ENCODE measurements at places on chromosomes 16 and 17.

DNA sequence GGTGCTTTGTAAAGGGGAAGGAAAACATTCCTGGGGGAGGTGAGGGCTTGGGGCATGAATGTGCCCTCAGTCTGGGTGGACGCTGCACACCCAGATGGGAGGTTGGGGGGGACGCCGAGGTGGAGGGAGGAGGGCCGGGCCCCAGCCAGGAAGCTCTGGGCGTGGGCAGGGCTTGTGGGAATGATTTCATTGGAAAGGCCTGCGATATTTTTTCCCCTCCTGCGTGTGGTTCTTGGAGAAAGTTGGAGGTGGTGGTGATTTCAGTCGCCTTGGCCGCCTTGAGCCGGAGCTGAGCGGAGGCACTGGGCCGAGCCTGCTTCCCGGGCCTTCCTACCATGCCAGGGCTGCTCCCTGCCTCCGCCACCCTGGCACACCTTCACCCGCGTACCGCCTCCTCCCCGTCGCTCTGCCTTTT, 26.4 kb upstream of the CLEC18A start:
- peak; percentile 89 for DNase-seq

- DNase-seq = peak; percentile 45
Observed at GRCh38 chr17:80220054-80220735, at the start of the genes SGSH and SLC26A11. TSS of gene SGSH (minus strand) at chr17:80220333. CDS start at chr17:80220313, 20 bp downstream. TSS of gene SLC26A11 (plus strand) at chr17:80220427. CDS start at chr17:80221561, 1,134 bp downstream.

DNA sequence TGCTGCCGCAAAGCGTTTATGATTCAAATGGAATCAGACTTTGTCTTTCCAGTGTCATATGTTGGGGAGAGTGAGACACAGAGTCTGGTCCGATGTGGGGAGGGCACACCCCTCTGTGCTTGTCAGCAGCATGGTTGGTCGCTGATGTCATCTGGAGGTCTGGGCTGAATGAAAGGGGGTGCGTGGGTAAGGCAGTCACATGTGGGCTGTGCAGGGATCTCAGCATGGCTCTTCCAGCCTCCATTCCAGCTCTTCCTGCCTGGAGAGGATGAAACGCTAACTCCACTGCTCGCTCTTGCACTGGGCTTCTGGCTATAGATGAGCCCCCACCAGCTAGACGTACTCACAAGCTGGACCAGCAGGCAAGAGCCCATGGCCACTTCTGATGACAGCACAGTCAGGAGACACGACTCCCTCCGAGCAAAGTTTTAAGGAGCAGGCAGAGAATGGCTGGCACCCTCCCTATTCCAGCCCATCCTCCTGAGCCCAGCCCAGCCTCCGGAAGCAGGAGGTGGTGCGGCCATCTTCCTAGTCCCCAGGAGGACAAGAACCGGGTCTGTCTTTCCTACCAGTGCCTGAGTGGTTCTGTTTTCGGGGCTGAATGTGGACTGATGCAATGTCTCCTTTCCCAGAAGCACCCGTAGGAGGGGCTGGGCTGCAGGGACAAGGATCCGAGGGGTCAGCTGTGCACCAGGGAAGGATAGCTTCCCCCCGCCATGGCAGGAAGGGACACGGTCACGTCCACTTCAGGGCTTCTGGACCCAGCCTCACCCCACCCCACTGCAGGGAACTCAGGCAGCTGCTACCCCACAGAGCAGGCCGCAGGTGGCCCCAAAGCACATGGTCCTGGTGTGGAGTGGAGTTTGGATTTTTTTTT, 41.5 kb upstream of the CBFA2T3 start:
- DNase-seq = peak; percentile 10

GRCh38 chr17:33469911-33470310, 176.8 kb upstream of the ASIC2 start:
- peak; percentile 93 for DNase-seq

DNA sequence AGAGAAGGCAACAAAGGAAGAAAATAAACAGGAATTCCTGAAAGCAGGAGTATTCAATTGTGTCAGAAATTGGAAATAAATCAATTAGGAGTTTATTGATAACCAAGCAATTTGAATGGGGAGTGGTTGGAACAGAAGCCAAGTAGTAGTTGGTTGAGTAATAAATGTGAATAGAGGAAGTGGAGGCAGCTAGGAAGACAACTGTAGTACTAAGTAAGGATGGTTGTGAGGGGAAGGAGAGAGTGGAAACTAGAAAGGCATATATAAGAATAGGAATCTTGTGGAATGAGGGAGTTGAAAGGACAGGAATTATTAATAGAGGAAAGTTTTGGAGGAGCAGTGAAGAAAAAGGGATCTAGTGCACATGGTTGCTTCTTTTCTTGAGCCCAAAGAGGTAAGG, 34.4 kb downstream of the NFAT5 start:
- no peak for DNase-seq

DNA sequence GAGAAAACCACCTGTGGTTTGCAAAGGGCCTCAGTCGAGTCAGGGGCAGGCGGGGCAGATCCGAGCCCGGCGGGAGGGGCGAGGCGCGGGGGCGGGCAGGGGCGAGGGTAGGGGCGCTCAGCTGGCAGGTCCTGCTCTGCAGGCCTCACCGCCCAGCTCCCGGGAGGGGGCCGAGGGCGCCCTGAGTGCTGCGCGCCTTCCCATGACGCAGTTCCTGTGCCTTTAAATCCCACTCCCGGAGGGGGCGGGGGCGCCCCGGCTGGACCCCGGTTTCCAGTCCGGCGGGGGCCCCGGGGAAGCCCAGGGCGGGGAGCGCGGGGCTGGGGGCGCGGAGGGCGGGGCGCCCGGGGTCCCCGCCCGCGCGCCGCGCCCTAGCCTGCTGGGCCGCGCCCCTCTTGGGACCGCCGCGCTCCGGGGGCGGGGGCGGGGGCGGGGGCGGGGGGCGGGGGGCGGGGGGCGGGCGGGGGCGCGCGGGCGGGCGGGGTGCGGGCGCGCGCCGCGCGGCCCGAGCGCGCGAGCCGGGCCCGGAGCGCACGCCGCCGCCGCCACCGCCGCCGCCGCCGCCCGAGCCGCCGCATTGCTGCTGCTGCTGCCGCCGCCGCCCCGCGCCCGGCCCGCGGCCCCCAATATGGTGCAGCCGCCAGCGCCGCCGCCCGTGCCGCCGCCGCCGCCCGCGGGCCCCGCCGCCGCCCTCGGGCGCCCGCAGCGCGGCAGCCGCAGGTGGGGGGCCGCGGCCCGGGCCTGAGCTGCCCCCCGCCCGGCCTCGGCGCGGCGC, at the start of gene JPH3:
TSS of gene JPH3 (plus strand) at position 508 of the 775 bp plus-strand sequence. CDS start 639 bp downstream, outside the sequence.
- DNase-seq = no peak

GRCh38 chr17:41730479-41730878, 4.0 kb downstream of the HAP1 start:
- DNase-seq = no peak

DNA sequence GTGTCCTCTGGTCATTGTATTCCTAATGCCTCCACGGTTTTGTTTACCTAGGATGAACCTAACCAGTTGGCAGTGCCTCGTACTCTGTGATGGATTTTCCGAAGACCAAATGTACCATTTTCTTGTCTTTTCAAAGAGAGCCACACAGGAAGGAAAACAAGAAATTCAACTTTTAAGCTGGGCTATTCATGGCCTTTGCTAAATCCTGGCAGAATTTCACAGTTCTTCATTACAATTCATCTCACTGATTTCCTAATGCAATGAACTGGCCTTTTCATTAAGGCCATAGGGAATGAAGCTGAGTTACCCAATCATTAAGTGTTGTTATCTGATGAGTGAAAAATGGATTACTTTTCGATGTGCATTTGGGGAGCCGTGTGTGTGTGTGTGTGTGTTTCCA, 7.9 kb upstream of the KCNJ16 start:
- no peak for DNase-seq

DNA sequence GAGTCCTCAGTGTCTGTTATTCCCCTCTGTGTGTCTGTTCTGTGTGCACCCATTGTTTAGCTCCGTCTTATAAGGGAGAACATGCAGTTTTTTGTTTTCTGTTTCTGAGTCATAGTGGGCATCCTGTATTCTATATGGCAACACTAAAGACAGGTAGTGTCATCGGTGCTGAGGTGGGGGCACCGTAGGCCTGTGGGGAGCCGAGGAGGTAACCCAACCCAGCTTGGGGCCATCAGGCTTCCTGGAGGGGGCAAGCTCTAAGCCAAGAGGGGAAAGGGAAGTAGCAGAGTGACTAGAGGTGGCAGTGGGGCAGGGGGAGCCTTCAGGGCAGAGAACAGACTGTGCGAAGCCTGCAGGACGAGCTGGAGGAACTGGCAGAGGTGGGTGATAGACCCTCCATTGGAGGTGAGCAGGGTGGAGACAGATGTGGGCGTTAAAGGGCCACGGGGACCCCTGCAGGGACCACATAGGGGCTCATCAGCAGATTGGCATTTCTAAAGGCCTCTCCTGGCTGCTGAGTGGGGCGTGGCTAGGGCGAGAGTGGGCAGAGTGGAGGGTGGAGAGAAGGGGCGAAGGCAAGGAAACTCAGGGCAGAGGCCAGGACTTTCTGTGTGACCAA, 36.5 kb downstream of the CPNE2 start:
- DNase-seq = no peak

DNA sequence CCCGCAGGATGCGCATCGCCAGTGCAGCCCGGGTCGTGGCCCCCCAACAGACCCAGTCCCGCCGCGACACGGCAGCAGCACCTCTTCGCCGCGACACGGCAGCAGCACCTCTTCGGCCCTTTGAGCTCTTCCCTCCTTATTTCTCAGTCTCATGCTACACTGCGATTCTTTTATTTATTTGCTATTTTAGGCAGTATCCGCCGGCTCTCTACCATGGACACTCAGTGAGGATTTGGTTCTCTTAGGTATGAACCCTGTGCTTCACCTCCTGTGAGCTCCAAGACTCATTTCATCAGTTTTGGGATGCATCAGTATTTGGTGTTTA, 8.3 kb upstream of the MAP2K3 start:
- no peak for DNase-seq

DNA sequence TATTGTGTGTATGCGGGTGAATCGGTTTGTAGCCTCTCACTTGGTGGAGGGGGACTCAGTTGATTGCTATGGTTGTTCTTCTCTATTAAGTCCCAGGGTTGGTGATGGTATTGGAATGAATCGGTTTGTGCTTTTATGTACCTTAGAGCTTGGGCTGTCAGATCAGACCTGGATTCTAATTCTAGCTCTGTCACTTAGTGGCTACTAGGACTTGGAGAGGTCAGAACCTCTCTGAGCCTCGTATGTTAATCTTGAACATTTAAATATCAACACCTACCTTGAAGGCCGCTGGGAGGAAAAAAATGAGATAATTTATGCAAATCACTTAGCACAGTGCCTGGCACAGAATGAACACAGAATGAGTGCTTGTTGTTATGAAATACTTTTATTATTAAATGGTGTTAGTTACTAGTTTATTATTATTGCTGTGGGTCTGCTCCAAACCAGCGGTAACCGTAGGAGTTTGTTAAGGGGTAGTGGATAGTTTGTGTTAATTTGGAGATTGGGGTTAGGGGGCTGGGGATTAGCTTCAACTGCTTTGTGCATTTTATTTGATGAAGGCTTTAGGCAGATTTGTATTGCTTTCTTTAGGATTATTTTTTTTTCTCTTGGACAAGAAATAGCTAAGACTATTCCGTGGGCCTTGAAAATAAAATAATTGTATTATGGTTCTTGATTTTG, 3.5 kb downstream of the KDM6B start:
- no peak for DNase-seq

DNA sequence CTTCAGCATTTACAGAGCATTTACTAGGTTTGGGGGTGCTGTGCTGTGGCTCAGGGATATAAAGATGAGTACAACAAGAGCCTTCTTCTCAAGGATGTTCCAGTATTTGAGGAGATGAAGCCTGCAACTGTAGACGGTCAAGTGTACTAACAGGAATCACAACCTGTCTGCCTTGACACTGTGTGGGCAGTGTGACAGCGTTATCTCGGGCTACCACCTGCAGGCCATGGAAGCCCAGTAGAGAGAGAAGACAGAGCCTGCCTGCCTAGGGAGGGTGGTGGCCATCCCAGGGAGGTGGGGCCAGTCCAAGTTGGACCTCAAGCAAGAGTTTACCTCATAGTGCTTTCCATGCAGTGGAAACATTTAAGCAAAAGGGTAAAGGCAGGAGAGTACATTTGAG, 215.1 kb upstream of the ASIC2 start:
- no peak for DNase-seq

DNA sequence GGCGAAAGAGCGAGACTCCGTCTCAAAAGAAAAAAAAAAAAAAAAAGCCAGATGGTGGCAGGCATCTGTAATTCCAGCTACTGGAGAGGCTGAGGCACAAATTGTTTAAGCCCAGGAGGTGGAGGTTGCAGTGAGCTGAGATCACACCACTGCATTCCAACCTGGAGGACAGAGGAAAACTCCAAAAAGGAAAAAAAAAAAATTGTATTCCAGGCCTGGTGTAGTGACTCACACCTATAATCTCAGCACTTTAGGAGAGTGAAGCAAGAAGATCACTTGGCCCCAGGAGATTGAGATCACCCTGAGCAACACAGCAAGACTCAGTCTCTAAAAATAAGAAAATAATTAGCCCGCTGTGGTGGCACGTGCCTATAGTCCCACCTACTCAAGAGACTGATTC, 20.1 kb downstream of the HBQ1 start:
- peak; percentile 61 for DNase-seq

- peak; percentile 98 for DNase-seq
Observed at GRCh38 chr17:8435245-8436168, at the start of gene NDEL1. TSS of gene NDEL1 (plus strand) at chr17:8435884. CDS start at chr17:8444272, 8,388 bp downstream.

- peak; percentile 82 for DNase-seq
Observed at GRCh38 chr17:64081802-64082799, 47.8 kb downstream of the ERN1 start.

- DNase-seq = no peak
Observed at GRCh38 chr16:86384263-86384649, 126.1 kb upstream of the FOXF1 start.

- DNase-seq = no peak
Observed at GRCh38 chr17:38733982-38734973, 4.1 kb downstream of the CISD3 start.

- DNase-seq = no peak
Observed at GRCh38 chr17:56793531-56793930, 40.2 kb downstream of the C17orf67 start.

DNA sequence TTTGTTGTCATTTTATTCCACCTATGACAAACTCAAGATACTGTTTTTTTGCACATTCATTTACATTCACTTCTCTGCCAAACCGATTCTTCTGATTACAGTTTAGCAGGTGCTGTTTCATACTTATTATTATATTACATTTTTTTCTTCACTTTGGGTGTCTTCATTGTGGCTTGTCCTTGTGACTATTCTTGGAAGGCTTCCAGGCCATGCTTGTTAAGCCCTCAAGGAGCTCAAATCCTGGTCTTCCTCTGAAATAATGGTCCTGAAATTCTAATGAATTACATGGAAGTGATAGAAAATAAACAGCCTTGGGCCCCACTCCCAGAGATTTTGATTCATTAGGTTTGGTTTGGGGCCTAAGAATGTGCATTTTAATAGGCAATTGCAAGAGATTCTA, 1.4 kb downstream of the KRTAP2-4 start:
- DNase-seq = no peak
